Left ventricle myocardium inferior (tissue), 1 donor: ENCODE measurements at places on chromosomes 12 and 14. TPM values are rescaled to one million over a fixed set of nuclear protein-coding genes. Genes with fewer than 3 reads are reported as not detected.

GRCh38 chr12:123232472-123232806 lies 502 bp downstream of the MPHOSPH9 start:
- peaks cover 66% of the 10 kb centered on the region for H3K4me1 ChIP-seq
- H3K4me3 ChIP-seq = peak overlapping the region; percentile 82
- H3K36me3 ChIP-seq = peaks cover 7% of the 10 kb centered on the region
- no peaks in the 10 kb centered on the region for H3K27me3 ChIP-seq
- peak overlapping the region; percentile 94 for H3K27ac ChIP-seq
- DNase-seq = no peak

DNA sequence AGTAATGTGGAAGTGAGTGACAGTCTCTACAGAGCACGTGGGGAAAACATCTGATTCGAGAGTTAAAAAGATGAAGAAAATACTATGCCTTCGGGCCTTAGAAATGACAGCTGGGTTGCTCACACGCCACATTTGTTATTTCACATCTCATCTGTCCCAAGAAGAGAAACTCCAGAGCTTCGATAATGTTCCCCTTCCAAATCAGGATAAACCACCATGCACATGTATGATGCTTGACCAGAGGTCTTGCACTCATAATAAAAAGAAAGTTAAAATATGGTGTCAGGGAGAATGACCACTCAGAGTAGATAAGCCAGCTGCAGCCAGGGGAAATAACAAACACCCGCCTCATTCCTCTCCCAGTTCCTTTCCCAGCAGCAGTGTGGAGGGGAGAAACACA lies 34.6 kb downstream of the NIN start:
- no peak for DNase-seq
- H3K4me3 ChIP-seq = no peak overlapping the region
- no peaks in the 10 kb centered on the region for H3K27me3 ChIP-seq
- H3K27ac ChIP-seq = no peak overlapping the region
- no peaks in the 10 kb centered on the region for H3K36me3 ChIP-seq
- peaks cover 22% of the 10 kb centered on the region for H3K4me1 ChIP-seq

DNA sequence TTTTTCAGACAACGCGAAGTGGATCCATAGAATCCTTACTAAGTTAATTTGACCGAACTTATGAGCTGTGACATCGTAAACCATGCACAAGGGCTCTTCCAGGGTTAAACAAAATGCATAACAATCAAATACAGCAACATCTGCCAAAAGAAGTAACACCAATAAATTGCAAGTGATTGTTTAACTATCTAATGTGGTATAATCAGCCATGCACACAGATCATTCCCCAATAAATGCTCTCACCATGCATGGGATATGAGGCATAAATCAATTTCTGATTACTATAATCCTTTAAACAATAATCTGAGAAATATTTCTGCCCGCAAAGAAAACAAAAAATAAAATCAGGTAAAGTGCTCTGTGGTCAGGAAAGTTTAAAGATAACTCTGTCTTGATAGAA lies 7.7 kb upstream of the PLEKHG7 start:
- no peaks in the 10 kb centered on the region for H3K27me3 ChIP-seq
- no peak overlapping the region for H3K27ac ChIP-seq
- no peak for DNase-seq
- no peaks in the 10 kb centered on the region for H3K4me1 ChIP-seq

GRCh38 chr12:41437563-41437962 lies 249.4 kb downstream of the PDZRN4 start:
- DNase-seq = no peak
- no peaks in the 10 kb centered on the region for H3K27me3 ChIP-seq
- no peak overlapping the region for H3K27ac ChIP-seq
- no peak overlapping the region for H3K4me3 ChIP-seq
- no peaks in the 10 kb centered on the region for H3K36me3 ChIP-seq
- H3K4me1 ChIP-seq = no peaks in the 10 kb centered on the region

DNA sequence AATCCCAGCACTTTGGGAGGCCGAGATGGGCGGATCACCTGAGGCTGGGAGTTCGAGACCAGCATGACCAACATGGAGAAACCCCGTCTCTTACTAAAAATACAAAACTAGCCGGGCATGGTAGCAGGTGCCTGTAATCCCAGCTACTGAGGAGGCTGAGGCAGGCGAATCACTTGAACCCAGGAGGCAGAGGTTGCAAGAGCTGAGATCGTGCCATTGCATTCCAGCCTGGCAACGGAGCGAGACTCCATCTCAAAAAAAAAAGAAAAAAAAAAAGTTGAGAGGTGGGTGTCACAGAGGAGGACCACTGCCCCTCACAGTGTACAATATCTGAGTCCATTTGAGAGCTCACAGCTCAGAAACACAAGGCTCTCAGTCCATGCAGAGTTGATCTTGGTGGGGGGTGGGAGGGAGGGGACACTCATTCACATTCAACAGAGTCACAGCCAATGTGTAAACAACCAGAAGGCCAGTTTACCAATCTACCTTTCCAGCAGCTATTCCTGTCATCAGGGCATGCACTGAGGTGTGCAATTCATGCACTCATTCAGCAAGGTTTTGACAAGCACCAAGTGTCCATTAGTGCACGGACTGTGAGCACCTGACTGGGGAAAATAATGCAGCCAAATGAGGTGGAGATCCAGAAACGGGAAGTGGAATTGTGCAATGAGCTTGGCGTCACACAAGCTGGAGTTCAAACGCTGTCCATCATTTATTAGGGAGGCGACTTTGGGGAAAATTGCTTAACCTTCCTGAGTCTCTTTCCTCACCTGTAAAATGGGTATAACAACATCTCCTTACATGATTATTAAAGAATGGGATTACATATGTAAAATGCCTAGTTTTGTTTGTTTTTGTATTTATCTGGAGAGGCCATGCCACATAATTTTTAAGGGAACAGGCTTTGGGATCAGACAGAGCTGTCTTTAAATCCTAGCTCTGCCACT lies 4.4 kb upstream of the EIF5 start:
- H3K27ac ChIP-seq = no peak overlapping the region
- no peaks in the 10 kb centered on the region for H3K36me3 ChIP-seq
- no peak for DNase-seq

The BATF gene
- total RNA-seq = 0.93 TPM

DNA sequence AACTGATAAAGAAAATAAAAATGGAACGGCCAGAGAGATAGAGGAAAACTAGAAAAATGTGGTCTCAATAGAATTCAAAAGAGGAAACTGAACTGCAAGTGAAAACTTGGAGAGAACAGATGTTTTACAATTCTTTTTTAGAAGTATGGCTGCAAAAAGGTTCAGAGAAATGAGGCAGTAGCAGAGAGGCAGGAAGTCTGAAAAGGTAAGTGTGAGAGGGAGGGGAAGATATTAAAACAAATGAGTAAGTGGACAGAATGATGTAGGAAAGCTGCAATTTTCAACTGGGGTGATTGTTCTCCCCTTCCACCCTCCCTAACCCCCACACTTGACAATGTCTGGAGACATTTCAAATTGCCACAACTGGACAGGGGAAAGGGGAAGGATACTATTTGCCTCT lies 12.9 kb downstream of the BTBD7 start:
- DNase-seq = no peak
- no peak overlapping the region for H3K27ac ChIP-seq
- H3K27me3 ChIP-seq = no peaks in the 10 kb centered on the region
- H3K4me3 ChIP-seq = no peak overlapping the region
- H3K4me1 ChIP-seq = peaks cover 69% of the 10 kb centered on the region

- H3K36me3 ChIP-seq = no peaks in the 10 kb centered on the region
- H3K27me3 ChIP-seq = no peaks in the 10 kb centered on the region
- no peak overlapping the region for H3K4me3 ChIP-seq
- H3K4me1 ChIP-seq = no peaks in the 10 kb centered on the region
- no peak overlapping the region for H3K27ac ChIP-seq
These were observed 33.3 kb downstream of the FAM186A start for GRCh38 chr12:50363141-50363540.

The C3AR1 gene
- 5.5 TPM for total RNA-seq

DNA sequence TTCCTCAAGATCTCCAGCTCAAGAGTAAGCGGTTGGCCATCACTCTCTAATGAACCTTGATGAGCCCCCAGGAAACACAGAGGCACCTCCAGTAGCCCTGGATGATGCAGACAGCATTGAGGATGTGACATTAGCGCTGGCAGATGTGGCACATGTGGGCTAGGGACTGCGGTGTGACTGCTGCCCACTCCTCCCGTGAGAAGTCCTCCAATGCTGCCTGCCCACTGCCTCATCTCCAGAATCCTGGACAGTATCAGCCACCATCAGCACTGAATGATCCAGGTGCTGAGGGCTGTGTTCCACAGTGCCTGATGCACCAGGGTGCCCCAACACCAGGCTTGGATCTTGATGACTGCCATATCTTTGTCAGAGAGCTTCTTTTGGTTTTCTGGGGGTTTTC lies 412.6 kb downstream of the TMEM117 start:
- no peak overlapping the region for H3K4me3 ChIP-seq
- no peaks in the 10 kb centered on the region for H3K4me1 ChIP-seq
- no peaks in the 10 kb centered on the region for H3K27me3 ChIP-seq
- no peaks in the 10 kb centered on the region for H3K36me3 ChIP-seq
- H3K27ac ChIP-seq = no peak overlapping the region
- no peak for DNase-seq

DNA sequence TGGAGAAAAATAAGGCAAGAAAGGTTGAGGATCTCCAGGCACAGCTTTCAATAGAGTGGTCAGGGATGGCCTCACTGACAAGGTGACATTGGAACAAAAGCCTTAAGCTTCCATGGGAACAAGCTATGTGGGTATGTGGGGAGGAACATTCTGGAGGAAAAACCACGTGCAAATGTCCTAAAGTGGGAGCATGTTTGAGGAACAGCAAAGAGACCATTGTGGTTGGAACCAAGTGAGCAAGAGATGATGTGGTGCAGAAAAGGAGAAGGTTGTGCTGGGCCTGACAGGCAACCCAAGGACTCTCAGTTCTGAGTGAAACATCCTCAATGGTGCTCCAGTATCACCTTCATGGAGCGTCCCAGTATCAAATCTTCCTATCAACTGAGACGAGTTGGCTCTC lies 184.0 kb downstream of the CAND1 start:
- no peak overlapping the region for H3K4me3 ChIP-seq

- no peaks in the 10 kb centered on the region for H3K36me3 ChIP-seq
- DNase-seq = no peak
- H3K4me3 ChIP-seq = no peak overlapping the region
These were observed 8.9 kb upstream of the AMN1 start for GRCh38 chr12:31737763-31738162.

GRCh38 chr14:104705340-104706047 lies 16.1 kb downstream of the INF2 start:
- H3K4me3 ChIP-seq = no peak overlapping the region
- no peak overlapping the region for H3K27ac ChIP-seq
- peaks cover 65% of the 10 kb centered on the region for H3K36me3 ChIP-seq
- DNase-seq = no peak
- peaks cover 41% of the 10 kb centered on the region for H3K4me1 ChIP-seq

DNA sequence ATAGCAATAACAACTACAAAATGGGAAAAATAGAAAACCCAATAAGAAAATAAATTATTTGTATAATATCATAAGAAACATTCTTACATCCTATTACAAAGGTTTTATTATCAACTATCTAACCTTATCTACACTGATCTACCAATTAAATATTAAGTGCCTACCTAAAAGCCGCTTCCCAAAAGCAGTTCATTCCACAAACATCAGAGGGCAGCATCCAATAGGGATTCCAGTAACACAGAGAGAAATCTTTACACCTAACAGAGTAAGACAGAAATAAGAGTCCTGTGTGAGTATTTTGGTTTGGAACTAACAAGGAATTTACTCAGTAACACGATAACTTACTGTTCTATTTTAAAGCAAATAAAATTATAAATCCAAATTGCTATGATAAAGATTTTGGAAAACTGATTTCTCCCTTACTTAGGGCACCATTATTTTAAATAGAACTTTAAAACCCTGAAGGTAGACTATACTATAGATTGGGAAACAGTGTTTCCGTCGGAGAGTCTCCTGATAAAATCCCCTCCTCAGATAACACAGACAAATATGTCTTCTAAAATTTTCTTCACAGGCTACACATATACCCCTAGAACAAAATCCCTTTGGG lies 15.0 kb downstream of the GXYLT1 start:
- no peak for DNase-seq
- peaks cover 26% of the 10 kb centered on the region for H3K4me1 ChIP-seq
- no peaks in the 10 kb centered on the region for H3K36me3 ChIP-seq
- no peak overlapping the region for H3K4me3 ChIP-seq
- no peaks in the 10 kb centered on the region for H3K27me3 ChIP-seq
- no peak overlapping the region for H3K27ac ChIP-seq

DNA sequence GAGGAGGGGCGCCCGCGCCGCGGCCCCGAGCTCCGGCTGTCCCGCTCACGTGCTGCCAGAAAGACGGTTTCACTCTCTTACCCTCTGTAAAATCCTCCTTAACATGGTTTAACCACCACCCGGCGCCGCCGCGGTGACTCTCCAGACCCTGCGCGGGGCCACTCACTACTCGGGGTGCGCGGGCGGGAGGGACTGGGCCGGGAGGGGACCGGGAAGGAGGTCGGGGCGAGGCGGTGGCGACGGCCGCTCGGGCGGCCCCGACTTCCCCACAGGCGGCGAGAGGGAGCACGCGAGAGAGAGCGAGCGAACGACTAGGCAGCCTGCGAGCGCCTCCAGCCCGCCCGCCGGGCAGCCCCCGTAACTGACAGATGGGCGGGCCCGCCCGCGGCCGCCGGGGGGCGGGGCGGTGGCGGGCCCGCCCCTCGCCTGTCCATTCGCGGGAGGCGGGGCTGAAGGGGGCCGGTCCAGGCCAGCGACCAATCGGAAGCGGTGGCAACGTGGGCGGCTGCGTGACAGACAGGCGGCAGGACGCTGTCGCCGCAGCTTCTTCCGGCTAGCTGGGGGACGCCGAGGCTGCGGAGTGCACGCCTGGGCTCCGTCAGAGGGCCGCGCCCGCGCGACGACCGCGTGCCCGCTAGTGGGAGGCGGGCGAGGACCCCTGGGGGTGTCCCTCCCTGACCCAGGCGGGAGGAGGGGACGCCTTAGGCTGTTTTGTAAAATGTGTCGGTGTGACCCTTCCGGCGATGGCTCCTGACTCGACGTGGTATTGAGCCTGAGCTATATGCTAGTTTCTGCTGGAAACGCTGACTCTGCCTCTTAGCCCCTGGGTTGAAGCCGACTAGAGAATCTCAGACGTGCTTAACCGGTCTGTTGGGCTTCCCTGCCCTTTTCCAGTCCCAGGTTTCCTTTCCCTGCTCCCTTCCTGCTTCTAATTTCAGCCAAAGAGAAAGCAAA lies at the start of gene EEA1:
EEA1 (minus strand) TSS at position 334 of the 954 bp plus-strand sequence; CDS start at position 105, 229 bp downstream.
- H3K27me3 ChIP-seq = no peaks in the 10 kb centered on the region
- DNase-seq = peak; percentile 97
- peak within 1 kb of the TSS; percentile 99 for H3K27ac ChIP-seq
- H3K4me1 ChIP-seq = peaks cover 49% of the 10 kb centered on the region

The KRT1 gene
- total RNA-seq = not detected

The FLVCR2 gene
- total RNA-seq = 3.2 TPM

DNA sequence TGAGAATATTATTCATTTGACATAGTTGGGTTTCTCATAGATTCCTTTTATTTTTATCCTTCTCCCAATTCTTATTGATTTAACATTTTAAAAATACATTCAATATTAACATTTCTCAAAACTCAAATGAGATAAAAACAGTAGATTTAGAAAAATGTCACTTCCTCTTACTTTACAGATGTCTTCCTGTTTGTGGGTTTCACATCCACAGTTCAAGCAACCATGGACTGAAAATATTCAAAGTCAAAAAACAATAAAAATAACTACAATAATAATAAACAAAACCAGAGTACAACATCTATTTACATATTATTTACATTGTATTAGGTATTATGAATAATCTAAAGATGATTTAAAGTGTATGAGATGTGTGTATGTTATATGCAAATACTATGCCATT lies 111.3 kb upstream of the SLC16A7 start:
- DNase-seq = no peak
- no peak overlapping the region for H3K4me3 ChIP-seq
- no peaks in the 10 kb centered on the region for H3K27me3 ChIP-seq
